Mesothelial cell of epicardium (in vitro differentiated cells): ENCODE measurements at places on chromosomes 2 and 18. TPM values are rescaled to one million over a fixed set of nuclear protein-coding genes. Genes with fewer than 3 reads are reported as not detected.

DNA sequence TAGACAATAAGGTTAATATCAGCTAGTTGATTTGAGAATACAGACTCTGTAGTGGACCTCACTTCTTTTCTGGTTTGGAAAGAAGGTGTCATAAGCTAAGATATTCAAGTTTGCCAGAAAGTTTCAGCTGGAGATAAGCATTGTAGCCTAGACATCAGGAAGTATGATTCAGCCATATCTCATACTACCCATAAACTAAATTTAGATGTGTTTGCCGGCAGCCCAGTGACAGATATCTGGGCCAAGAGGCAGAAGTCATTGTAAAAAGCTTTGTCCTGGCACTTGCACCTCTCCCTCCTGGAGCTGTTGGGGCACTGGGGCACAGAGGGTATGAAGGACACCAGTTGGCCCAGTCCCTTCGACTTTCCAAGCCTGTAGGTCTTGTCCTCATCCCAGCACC, 128.0 kb downstream of the EPHA4 start:
- H3K4me3 ChIP-seq: no peak overlapping the region
- peaks cover 24% of the 10 kb centered on the region for H3K4me1 ChIP-seq
- DNase-seq: no peak
- no peaks in the 10 kb centered on the region for H3K27me3 ChIP-seq
- peaks cover 16% of the 10 kb centered on the region for H3K36me3 ChIP-seq

- H3K27ac ChIP-seq: no peak overlapping the region
- H3K4me1 ChIP-seq: peaks cover 8% of the 10 kb centered on the region
- no peaks in the 10 kb centered on the region for H3K36me3 ChIP-seq
- no peaks in the 10 kb centered on the region for H3K27me3 ChIP-seq
- DNase-seq: no peak
These were observed 458.3 kb upstream of the SLC14A2 start for GRCh38 chr18:45156946-45157345.

GRCh38 chr2:18611604-18612003, 22.2 kb upstream of the NT5C1B start:
- no peak for DNase-seq
- no peak overlapping the region for H3K27ac ChIP-seq
- H3K36me3 ChIP-seq: no peaks in the 10 kb centered on the region
- H3K4me1 ChIP-seq: peaks cover 10% of the 10 kb centered on the region

TLX2 gene
- 0.18 TPM in 1 of 3 replicates, not detected in the others for total RNA-seq

GRCh38 chr2:102100371-102101096, 42.0 kb upstream of the IL1R1 start:
- H3K4me3 ChIP-seq: no peak overlapping the region
- no peak overlapping the region for H3K27ac ChIP-seq
- no peaks in the 10 kb centered on the region for H3K27me3 ChIP-seq
- peaks cover 24% of the 10 kb centered on the region for H3K4me1 ChIP-seq
- no peaks in the 10 kb centered on the region for H3K36me3 ChIP-seq

UGT1A3 gene
- total RNA-seq: not detected in 3 replicates

GRCh38 chr2:152072011-152072410, 26.8 kb downstream of the CACNB4 start:
- H3K36me3 ChIP-seq: no peaks in the 10 kb centered on the region
- no peaks in the 10 kb centered on the region for H3K27me3 ChIP-seq
- no peak for DNase-seq
- H3K4me3 ChIP-seq: no peak overlapping the region

DNA sequence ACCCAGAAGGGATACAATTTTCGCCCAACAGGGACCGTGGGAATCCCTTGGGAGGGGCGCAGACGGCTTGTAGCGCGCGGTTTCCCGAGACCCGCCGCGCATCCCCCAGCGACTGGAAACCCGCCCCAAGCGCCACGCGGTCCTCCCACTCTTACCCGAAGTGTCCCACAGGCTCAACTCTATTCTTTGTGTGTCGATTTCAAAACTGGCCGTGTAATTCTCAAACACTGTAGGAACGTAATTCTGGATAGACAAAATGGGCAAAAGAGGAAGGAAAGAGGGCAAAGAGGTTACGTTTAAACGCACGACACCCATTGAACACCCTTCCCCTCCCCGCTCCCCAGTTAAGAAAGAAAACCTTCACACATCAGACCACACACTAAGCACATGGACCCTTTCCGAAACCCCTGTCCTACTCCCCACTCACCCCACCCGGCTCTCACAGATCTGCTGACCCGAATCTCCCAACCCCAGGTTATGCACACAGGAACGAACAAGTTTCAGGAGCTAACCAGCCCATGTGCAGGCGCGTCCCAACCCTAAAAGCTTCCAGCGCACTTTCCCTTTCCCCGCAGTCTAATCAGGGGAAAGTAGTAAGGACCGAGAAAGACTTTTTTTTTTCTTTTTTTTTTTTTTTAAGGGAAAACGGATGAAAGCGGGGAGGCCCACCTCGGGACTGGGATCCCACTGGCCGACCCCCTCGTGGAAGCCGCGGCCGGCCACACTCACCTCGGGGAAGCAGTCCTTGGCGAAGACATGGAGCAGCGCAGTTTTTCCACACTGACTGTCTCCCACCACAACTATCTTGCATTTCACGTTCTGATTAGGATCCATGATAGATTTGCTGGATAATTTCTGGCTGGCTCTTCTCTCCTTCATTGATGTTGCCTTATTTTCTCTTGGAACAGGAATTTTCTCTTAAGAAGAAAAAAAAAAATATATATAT, 655 bp downstream of the RND3 start:
- H3K36me3 ChIP-seq: no peaks in the 10 kb centered on the region
- no peaks in the 10 kb centered on the region for H3K27me3 ChIP-seq
- peaks cover 32% of the 10 kb centered on the region for H3K4me1 ChIP-seq
- peak; percentile 50 for DNase-seq
- peak overlapping the region; percentile 99 for H3K27ac ChIP-seq
- peak overlapping the region; percentile 96 for H3K4me3 ChIP-seq

DNA sequence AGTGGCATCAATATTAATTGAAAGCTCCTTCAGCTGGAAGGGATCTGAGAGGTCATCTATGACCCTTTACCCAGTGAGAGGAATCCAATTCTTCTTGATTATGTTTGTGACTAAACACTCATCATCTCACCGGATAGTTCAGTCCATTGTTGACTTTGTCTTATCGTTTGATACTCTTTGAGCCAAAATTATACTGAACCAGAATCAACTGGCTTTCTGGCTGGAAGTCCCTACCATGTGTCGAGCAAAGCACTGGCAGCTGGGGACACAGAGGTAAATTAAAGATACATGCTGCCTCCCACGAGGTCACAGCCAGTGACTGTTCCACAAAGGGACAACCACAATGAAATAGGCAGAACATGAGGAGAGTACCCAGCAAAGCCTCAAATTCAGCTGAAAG, 91.4 kb upstream of the FHL2 start:
- H3K4me3 ChIP-seq: no peak overlapping the region
- H3K27me3 ChIP-seq: peaks cover 38% of the 10 kb centered on the region
- H3K36me3 ChIP-seq: peaks cover 4% of the 10 kb centered on the region
- no peak overlapping the region for H3K27ac ChIP-seq
- H3K4me1 ChIP-seq: no peaks in the 10 kb centered on the region
- no peak for DNase-seq

DNA sequence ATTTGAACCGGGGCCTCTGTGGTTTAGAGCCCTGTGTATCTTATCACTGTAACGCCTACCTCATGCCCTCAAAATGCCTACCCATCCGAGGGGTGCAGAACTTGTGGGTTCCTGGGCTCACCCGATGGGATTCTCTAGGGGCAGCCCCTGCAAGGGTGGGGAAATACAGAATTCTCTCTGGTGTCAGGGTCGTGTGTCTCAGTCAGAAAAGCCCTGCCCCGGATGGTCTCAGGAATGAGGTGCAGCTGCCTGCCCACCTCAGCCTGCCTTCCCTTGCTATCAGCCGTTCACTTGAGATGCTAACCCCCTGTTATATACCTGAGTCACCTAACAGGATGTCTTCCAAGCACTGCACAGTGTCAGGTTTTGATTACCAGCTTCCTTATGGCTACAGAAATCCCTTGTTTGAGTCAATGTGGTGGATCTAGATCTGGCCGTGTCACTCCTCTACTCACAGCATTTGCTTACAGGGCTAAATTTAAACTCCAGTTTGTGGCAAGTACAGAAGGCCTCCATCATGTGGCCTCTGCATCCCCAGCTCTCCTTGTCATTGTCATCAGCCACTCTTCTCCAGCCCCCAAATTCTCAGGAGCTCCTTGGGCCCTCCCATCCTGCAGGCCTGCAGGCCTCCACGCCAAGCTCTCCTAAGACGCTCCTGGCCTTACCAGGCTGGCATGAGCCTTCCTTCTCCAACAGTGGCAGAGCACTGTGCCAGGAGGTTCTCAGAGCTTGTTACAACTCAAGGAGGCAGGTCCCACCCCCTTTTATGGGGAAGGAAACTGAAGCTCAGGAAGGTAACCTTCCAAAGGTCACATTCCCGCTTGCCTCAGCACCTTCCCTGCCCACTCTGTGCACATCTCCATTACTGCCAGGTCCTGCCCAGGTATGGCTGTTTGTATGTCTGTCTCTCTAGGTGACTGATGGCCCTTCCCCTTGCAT, 14.3 kb upstream of the MAP3K2 start:
- no peak for DNase-seq
- H3K4me3 ChIP-seq: no peak overlapping the region
- peaks cover 46% of the 10 kb centered on the region for H3K4me1 ChIP-seq
- H3K36me3 ChIP-seq: no peaks in the 10 kb centered on the region
- no peak overlapping the region for H3K27ac ChIP-seq
- no peaks in the 10 kb centered on the region for H3K27me3 ChIP-seq

- H3K36me3 ChIP-seq: no peaks in the 10 kb centered on the region
- H3K4me1 ChIP-seq: peaks cover 35% of the 10 kb centered on the region
- DNase-seq: peak; percentile 38
- no peaks in the 10 kb centered on the region for H3K27me3 ChIP-seq
These were observed 39.7 kb downstream of the RFX8 start for GRCh38 chr2:101435001-101435862.

DNA sequence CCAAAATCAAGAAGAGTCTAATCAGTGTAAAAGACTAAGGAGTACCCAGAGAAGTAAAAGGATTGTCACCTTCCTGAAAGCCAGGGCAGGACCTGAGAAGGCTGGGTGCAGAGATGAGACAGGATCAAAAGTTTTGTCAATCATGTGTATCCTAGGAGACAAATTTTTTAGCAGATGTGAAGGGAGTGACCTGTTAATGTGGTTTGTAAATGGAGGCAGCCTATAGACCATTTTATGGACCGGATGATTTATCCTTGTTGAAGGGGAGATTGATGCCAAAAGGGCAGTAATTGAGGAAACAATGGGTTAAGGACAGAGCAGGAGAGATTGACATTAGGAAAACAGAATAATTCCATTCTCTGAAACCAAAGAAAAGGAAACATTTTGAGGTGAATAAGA, 813 bp downstream of the NDC80 start:
- DNase-seq: no peak
- H3K36me3 ChIP-seq: peaks cover 3% of the 10 kb centered on the region
- no peaks in the 10 kb centered on the region for H3K27me3 ChIP-seq
- peaks cover 42% of the 10 kb centered on the region for H3K4me1 ChIP-seq

- H3K4me3 ChIP-seq: no peak overlapping the region
- no peak overlapping the region for H3K27ac ChIP-seq
- no peaks in the 10 kb centered on the region for H3K27me3 ChIP-seq
- peaks cover 4% of the 10 kb centered on the region for H3K36me3 ChIP-seq
- H3K4me1 ChIP-seq: peaks cover 25% of the 10 kb centered on the region
- DNase-seq: no peak
These were observed 82.0 kb downstream of the SMAD7 start for GRCh38 chr18:48868468-48869466.

EMILIN1 gene
- 170 to 179 TPM (median 172 TPM) in 3 replicates for total RNA-seq

- peak; percentile 34 for DNase-seq
- H3K4me3 ChIP-seq: no peak overlapping the region
- no peaks in the 10 kb centered on the region for H3K36me3 ChIP-seq
These were observed 55.8 kb downstream of the TSN start for GRCh38 chr2:121810959-121811853.

MOB4 gene
- total RNA-seq: 22.5 to 26.0 TPM (median 26.0 TPM) in 3 replicates

DNA sequence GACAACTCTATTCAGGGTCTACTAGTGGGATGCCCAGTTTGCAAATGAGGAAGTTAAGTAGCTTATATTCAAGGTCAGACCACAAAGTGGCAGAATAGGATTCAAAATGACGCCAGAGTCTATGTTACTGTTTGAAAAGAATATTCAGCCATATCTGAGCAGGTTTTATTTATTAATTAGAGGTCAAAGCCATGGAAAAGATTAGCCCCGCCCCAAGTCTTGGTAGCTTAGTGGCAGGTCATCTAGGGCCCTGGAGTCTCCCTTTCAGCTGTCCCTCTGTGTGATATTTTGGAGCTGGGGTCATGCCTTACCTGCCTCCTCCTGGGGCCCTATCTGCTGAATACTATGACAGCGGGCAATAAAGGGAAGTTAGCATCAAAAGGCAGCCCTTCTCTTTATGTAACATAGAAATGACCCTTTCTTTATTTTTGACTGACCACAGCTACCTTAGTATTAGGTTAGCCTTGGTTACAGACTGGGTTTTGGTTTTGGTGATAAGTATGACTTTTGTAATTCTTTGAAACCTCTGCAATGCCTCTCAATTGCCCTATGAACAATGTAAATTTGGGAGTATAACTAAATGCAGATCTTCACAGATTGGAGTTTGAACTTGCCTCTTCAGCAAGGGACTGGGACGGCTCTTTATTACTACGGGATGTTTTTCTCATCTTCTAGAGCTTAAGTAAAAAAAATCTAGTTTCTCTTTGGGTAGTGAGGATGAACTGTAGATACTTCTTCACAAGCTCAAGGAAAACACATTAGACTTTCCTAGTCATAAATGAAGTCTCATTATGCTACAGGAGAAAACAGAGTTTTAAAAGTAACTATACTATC, 153.0 kb upstream of the ITGA4 start:
- no peaks in the 10 kb centered on the region for H3K36me3 ChIP-seq
- DNase-seq: no peak
- no peak overlapping the region for H3K4me3 ChIP-seq

DNA sequence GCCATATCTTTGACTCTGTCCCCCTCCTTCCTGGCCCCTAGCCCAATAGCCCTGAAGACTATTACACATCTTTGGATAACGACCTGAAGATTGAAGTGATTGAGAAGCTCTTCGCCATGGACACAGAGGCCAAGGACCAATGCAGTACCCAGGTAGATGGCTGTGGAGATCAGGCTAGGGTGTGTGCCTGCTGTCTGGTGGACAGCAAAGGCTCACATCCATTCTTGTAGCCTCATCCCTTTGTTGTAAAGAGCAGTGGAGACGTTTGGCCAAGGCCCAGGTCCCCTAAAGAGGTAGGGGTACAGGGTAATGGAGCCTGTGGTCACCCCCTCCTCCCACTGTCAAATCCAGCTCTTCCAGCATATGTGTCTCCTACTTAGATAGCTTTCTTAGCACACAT, 81.4 kb downstream of the EPAS1 start:
- no peak overlapping the region for H3K4me3 ChIP-seq
- H3K36me3 ChIP-seq: no peaks in the 10 kb centered on the region
- peaks cover 21% of the 10 kb centered on the region for H3K4me1 ChIP-seq
- peaks cover 45% of the 10 kb centered on the region for H3K27me3 ChIP-seq

- no peaks in the 10 kb centered on the region for H3K36me3 ChIP-seq
- no peaks in the 10 kb centered on the region for H3K4me1 ChIP-seq
- H3K27ac ChIP-seq: no peak overlapping the region
- peaks cover 42% of the 10 kb centered on the region for H3K27me3 ChIP-seq
- DNase-seq: no peak
These were observed 25.2 kb downstream of the PDE11A start for GRCh38 chr2:178047391-178047790.

ADCYAP1 gene
- total RNA-seq: 0.70 to 1.3 TPM (median 0.72 TPM) in 3 replicates

CYRIA gene
- total RNA-seq: 3.9 to 4.5 TPM (median 4.0 TPM) in 3 replicates
